Prostate gland (tissue), 2 donors: ENCODE measurements at places on chromosomes 16 and 17.

GRCh38 chr17:78412403-78412802 lies 34.0 kb downstream of the PGS1 start:
- DNase-seq, result no peak

DNA sequence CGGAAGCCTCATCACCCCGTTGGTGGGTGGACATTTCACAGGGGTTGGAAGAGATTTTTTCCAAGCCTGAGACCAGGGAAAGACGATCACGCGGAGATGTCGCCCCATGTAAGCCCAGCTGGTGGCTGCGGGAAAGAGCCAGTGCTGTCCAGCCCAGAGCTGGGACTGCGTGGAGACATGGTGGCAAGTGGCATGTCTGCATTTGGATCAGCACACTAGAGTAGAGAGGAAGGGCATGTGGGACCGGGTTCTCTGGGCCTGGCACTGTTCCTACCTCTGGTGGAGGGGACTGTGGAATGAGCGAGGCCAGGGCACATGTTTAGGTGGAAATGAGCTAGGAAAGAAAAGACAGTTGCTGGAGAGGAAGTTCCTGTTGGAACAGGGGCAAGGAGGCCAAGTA lies 20.0 kb downstream of the SBK1 start:
- no peak for DNase-seq

- no peak for DNase-seq
Observed at GRCh38 chr16:7200320-7200719, 132.3 kb upstream of the RBFOX1 start.

DNA sequence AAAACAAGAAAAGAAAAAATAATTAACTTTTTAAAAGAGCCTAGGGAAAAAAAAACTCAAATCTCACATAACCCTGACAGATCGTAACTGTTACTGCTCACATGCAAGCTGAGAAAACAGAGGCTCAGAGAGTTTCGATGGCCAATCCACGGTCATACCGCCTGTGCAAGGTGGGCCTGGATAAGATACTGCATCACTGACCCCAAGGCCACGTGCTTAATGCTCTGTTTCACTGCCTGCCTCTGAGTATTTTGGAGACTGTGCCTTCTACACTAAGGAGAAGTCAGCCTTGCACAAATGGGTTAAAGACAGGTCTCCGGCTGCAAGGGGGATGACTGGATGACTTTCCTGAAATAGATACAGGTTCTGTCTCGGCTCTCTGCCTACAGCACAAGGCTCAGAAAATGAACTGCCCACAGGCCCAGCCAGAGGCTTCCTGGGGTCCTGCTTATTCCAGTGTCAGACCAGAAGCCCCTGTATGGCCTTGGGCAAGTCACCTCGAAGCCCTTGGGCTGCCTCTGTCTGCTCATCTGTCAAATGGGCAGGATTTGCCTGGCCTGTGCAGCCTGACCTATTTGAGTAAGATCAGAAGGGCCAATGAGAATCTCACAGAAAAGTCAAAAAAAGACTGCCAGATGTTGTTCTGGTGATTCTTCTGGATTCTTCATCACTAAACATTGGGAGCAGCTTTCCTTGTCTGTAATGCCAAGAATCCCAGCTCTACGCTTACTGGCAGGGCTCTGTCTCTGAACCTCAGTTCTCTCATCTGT lies 25.8 kb downstream of the CNGB1 start:
- DNase-seq, result no peak

DNA sequence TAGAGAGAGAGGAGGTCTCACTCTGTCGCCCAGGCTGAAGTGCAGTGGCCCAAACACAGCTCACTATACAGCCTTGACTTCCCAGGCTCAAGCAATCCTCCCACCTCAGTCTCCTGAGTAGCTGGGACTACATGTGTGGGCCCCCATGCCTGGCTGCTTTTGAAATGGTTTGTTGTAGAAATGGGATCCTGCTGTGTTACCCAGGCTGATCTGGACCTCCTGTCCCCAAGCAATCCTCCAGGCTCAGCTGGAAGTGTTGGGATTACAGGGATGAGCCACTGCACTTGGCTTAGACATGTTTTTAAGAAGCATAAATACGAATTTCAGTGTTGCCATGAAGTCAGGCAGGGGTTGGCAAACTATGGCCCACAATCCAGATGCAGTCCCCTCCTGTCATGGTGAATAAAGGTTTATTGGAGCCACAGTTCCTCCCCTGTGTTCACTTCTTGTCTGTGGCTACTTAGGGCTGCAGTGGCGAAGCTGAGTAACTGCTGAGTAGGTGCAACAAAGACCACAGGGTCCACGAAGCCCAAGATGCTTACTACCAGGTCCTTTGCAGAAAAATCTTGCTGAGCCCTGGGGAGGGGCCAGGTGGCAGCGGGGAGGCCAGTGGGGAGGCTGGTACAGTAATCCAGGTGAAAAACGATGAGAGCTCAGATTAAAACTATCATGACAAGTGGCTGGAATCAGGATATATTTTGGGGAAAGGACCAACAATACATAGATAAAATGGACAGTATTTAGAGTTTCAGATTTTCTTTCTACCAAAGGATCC lies 35.2 kb downstream of the TNFRSF13B start:
- DNase-seq, result no peak

- no peak for DNase-seq
Observed at GRCh38 chr17:78915872-78916632, 9.1 kb downstream of the TIMP2 start.

GRCh38 chr16:21638573-21638975 lies 13.8 kb downstream of the IGSF6 start:
- no peak for DNase-seq

DNA sequence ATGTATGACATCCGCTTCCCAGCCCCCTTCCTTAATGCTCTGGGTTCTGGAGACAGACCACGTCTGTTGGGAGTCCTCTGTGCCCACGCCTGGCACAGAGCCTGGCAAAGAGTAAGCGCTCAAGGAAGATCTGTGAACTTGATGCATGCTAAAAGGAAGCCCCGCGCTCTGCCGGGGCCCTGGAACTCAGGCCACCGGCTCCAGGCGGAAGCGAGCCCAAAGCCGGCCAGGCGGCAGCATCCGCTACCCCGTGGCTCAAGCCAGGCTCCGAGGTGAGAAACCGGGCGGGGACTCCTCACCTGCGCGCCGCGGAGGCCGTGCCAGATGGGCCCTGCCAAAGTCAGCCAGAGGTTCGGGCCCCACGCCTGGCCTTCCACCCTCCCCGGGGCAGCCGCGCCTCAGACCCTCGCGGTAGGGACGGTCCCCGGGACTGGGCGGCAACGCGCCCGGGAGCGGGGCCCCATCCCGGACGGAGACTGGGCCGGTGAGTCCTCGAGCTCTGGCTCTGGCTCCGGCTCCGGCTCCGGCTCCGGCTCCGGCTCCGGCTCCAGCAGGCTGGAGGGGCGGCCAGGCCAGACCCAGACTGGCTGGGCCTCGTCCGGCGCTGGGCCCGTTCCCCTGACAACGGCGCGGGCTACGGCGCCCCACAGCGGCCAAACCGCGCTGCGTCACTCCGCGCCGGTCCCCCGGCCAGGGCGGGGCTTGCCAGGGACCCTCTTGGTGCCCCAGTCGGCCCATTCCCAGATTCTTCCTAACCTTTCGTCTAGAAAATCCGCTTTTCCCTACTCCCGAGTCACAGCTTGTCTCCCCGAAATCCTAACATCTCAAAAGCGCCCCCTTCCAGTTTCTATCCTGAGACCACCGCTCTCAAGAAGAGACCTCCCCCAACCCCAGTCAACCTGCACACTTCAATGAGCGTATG lies at the start of gene ZDHHC1:
Gene ZDHHC1 (minus strand): TSS at position 606 of the 922 bp plus-strand sequence. CDS start 8,702 bp downstream, outside the sequence.
- peak; percentile 67 for DNase-seq

- DNase-seq, result no peak
Observed at GRCh38 chr17:74567397-74567796, at the start of gene CD300H. CD300H (minus strand) TSS chr17:74567509.

DNA sequence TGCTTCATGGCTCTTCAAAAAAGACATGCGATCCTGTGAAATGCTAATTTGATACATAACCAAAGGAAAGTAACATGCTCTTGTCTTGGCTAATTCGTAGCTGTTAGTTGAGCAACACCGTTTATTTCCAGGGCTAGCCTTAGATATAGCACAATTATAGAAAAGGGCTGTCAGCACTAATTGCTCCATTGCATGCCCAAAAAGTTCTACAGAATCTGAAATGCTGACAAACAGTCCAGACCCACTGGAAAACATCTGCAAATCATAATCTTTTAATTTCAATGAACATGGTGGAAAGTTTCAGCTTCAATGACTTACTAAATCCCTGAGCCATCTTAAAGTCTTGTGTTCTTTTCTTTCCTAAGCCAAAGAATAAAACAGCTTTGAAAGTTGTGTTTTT lies 42.9 kb upstream of the NUDT7 start:
- no peak for DNase-seq

DNA sequence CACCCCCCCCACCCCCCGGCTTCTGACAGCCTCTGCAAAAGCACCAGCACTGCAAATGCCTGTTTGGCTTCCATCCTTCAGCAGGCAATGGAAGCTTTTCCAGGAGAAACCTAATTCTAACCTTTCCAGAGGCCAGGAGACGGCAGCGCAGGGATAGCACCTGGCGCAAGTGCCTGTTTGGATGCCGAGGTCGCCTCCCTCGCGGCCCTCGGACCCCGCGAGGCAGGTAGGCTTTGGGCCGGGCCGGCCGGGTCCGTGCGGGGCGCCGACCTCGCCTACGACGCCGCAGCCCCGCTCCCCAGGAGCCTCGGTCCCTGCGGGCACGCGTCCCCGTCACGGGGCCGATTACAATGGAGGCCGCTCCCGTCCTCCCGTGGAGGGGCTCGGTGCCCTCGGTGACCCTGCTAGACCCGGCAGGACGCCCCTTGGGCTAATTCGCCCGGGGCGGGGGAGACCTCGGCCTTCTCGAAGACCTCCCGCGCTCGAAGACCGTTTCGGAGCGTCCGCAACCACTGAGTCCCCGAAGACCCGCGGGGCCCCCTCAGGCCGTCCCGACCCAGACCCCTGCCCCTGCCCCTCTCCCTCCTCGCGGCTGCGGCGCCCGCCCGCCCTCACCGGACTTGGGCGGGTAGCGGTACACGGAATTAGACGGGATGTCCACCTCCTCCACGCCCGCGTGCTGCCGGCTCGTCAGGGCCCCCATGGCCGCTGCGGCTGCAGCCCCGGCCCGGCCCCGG lies 587 bp downstream of the RNF157 start:
- no peak for DNase-seq

DNA sequence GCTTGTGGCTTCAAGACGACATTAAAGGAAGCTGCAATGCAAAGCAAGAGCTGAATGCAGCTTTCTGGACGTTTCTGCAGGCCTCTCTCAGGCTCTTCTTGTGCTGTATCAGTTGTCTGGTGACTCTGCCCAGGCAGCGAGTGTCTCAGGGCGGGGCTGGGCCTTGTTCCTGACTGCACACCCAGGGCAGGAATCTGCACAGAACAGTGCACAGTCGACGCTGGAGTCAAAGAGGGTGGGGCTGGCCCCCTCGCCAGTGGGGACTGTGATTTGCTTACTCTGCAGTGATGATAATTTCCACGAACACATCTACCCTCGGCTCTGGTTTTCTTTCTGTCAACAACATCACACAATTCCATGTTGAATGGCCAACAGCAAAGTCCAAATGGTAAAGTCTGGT lies 60.7 kb downstream of the IRF8 start:
- DNase-seq, result no peak

DNA sequence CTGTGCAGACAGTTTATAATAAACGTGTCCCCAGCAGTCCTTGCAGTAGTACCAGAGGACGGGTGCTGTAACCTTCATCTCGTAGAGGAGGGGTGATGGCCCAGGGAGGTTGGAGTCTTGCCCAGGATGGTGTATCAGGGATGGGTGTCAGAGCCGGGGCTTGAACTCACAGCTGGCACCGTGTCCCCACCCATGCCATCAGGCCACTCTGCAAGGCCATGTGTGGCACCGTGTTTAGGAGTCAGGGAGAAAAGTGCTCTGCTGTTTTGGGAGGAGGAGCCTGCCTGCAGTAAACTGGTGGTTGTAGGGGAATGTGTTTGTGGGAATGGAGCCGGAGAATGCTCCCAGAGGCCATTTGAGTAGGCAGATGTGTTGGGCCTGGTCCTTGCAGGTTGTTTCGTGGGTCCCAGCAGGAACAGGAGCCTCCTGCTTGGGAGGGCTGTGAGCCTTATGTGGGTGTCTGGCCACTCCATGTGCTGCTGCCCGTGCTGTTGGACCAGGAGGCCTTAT lies 1.7 kb downstream of the ADORA2B start:
- DNase-seq, result no peak

- no peak for DNase-seq
Observed at GRCh38 chr17:36768394-36768793, 167.0 kb downstream of the MRM1 start.

DNA sequence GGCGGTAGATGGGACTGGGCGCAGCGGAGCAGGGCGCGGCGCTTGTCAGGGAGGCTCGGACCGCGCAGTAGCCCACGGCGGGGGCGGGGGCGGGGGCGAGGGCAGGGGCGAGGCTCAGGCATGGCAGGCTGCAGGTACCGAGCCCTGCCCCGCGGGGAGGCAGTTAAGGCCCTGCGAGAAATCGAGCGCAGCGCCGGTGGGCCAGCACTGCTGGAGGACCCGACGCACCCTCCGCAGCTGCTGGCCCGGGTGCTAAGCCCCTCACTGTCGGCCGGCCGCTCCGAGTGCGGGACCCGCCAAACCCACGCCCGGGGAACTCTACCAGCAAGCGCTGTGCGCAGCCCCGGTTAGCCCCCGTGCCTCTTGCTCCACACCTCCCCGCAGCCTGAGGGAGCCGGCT lies 90.2 kb upstream of the RPL38 start:
- no peak for DNase-seq

DNA sequence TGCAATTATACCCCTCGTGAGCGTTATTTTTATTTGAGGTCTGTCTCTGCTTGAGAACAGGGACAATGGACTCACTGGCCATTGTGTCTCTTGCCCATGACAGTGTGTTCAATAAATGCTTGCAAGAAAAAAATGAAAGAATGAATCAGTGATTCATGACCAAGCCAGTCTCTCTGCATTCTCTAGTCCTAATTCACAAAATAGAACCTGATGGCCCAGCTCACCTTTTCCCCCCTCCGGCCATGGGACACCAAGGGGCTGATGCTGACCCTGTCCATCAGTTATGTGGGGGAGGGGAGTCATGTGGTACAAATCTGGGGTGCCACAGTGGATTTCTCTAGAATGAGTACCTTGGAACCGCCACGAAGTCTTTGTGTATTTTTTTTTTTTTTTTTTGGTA lies 38.2 kb downstream of the CCDC42 start:
- DNase-seq, result no peak

GRCh38 chr16:29899516-29900101 lies at the start of gene SEZ6L2:
SEZ6L2 (minus strand) TSS chr16:29899550; CDS start chr16:29899019, 531 bp downstream.
- peak; percentile 82 for DNase-seq

- no peak for DNase-seq
Observed at GRCh38 chr17:1906662-1907101, 76.9 kb downstream of the RPA1 start.

DNA sequence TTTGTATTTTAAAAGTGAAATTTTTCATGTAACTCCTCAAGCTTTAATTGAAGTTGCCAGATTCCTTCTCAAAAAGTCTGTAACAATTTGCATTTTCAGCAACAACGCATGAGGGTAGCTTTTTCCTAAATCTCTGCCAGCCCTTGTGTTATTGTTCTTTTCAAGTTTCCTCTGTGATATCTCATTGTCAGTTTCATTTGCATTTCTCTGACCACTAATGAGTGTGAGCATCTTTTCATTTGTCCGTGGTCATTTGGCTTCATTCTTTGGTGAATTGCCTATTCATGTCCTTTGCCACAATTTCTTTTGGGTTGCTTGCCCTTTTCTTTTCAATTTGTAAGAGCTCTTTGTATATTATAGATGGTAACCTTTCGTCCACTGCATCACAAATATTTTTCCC lies 68.0 kb upstream of the NKD1 start:
- no peak for DNase-seq

GRCh38 chr16:20865420-20866131 lies 34.6 kb downstream of the DCUN1D3 start:
- no peak for DNase-seq

GRCh38 chr17:2190014-2190413 lies 113.6 kb downstream of the SMG6 start:
- no peak for DNase-seq
